ENCODE measurements at places on chromosomes 16 and 17.

DNA sequence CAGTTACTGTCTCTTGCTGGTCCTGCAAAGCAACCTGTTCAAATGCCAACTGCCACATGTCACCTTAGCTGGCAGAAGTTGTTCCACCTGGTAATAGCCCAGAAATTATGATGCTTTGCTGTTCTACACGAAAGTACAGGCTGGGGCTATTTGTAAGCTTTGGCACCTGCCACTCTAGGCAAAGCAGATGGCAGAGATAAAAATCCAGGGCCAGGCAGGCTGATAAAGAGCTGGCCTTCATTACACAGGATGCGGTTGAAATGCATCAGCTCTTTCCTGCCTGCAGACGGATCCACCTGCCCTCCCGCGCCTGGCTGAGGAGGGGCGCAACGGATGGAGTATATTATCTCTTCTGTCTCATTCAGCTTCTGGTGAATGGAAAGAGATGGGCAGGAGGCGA, 29.3 kb upstream of the KDM8 start:
- DNase-seq: peak; percentile 29

GRCh38 chr17:70786081-70786480, 616.7 kb downstream of the KCNJ2 start:
- no peak for DNase-seq

GRCh38 chr16:58417600-58417999, 25.3 kb downstream of the GINS3 start:
- no peak for DNase-seq

- no peak for DNase-seq
Measured at GRCh38 chr17:13592427-13592826, 9.3 kb downstream of the HS3ST3A1 start.

GRCh38 chr17:77420095-77420803, 279.5 kb downstream of the SEC14L1 start:
- DNase-seq: no peak
